Dorsolateral prefrontal cortex (tissue), 122 donors: ENCODE measurements at places on chromosomes 3 and 15.

- DNase-seq: no peak
Observed at GRCh38 chr3:146464005-146464595, 5.3 kb downstream of the PLSCR2 start.

- DNase-seq: no peak
Observed at GRCh38 chr3:155956508-155957411, 86.3 kb downstream of the GMPS start.

DNA sequence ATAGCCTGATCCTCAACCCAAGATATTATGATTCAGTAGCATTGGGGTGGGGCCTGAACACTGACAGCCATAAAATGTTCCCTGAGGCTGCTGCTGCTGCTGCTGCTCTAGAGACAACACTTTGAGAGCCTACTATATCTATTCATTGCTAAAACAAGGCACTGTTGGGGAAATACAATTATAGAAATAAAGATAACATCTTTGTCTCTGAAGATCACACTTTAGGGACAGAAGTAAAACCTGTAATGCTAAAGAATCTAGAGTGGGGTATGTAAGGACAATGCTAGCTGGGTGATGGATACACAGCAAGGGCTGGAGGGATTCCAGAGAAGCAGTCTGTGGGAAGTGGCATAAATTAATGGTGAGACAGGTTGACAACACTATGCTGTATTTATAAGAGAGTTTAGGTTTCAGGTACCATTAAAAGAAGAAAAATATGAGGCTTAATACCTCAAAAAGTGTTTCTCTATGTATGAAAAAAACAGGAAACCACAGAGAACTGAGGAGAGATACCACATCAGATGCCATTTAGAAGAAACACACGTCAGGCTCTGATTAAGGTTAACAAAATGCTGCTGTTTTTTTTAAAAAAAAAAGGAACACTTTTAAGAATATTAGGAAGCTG, 115.9 kb downstream of the CBLB start:
- DNase-seq: no peak

DNA sequence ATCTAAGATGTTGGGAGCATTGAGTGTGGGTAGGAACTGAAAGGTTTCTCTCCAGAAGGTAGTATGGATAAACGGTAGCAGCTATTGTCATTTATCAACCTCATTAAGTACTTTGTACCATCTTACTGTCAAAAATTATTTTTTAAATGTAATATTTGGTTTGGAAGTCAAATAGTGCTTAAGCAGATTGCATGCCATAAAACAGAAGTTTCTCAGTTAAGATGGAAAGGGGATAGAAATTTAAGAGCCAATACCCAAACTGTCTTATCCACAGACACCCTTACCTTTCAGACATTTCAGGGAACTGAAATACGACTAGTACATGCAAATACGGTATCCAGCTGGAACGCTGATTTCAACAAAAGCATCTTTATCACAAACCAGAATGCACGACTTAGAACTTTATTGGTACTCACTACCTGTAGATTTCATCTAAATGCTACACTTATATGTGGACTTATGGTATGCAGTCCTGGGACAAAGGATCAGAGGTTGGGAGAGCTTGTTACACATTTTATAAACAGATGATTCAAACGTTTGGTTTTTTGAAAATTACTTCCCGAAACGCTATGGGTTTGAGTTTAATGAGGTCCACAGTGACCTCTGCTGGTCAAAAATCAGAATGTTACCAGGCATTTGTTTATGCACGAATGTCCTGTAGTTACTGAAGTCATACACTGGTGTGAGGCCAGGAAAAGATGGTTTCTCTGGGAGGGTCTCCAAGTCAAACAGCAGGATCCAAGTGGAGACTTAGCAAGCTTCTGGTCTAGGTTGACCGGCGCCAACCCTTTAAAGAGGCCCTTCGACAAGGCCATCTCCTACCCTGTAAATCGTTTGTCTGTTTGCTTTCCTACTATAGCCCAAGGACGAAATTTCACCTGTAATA, 45.7 kb upstream of the DUT start:
- no peak for DNase-seq

DNA sequence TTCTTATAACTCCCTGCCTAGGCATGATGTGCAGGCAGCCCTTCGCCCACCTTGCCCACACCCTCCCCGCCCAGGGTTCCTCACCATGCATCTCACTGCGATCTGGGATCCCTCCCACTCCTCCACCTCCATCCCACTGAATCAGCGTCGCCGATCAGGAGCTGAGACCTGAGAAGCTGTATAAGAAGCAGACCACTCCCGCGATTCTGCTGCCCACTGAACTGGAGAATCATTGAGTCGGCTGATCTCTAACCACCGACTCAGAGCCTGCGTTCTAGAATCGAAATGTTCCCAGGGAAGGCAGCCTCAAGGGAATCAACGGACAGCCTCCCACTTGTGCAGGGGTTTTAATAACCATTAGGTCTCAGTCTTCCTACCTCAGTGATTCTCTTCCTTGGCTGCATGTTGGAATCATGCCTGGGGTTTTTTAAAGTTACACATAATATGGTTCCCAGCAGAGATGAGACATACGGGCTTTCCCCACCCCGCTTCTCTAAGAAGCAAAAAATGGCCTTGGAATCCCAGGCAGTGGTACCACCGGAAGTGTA, 60.2 kb downstream of the TMEM44 start:
- DNase-seq: no peak

DNA sequence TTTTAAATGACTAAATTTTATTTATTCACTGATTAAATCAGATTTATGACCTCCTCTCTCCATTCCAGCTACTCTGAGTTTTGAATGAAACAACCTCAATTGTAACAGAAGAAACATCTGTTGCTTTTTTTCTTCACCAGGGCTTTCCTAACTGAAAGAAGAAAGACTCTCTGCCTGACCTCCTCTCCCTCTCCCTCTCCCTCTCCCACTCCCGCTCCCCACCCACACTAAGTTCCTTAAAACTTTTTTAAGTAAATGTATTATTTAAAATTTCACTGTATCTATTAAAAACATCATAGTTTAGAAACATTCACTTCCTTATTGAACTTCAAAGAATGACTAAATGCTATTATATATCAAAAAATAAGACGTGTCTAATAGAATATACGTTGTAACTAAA, 122.0 kb downstream of the TFDP2 start:
- DNase-seq: no peak

GRCh38 chr3:195153130-195153529, 117.8 kb downstream of the XXYLT1 start:
- no peak for DNase-seq

DNA sequence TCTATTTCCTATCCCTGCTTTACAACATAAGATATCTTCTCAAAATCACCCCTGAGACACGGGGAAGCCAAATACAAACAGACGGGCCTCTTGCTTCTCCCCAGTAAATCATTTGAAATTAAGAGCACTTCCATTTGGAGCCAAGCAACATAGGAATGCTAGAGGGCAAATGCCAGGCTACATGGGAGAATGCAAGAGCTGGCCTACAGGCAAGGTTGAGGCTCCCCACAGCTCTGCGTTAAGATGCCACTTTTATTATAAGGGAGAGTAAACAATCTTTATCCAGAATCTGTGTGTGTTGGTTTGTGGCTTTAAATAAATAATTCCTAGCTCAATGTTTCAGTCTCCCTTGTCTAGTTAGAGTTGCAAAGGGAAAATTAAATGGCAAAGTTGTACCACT, 305.1 kb upstream of the KCNH8 start:
- DNase-seq: no peak

GRCh38 chr3:8659242-8659641, 14.6 kb upstream of the SSUH2 start:
- no peak for DNase-seq

- DNase-seq: no peak
Observed at GRCh38 chr3:67783281-67784250, 129.2 kb upstream of the SUCLG2 start.

GRCh38 chr3:156787926-156788663, 38.1 kb upstream of the LEKR1 start:
- DNase-seq: no peak

GRCh38 chr3:161475206-161475605, 21.4 kb upstream of the OTOL1 start:
- no peak for DNase-seq

DNA sequence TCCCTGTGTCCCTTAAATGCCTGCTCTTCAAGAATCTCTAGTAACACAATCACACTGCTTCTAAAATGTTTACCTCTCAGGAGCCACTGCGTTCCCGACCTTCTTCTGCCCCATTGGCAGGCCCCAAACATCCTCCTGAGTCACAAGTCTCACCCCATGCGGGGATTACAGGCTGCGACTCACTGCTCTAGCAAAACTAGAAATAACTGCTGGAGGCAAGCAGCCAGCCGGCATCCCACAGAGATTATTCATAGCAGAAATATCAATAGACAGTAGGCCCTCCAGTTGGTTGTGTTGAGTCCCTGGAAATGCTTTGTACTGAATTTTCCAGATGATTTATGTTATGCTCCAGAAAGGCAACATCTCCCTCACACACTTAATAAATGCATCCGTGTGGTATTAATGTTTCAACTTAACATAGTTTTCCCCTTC, 64.8 kb downstream of the RFTN1 start:
- DNase-seq: no peak

- no peak for DNase-seq
Observed at GRCh38 chr15:73030122-73030679, 22.1 kb upstream of the NEO1 start.

DNA sequence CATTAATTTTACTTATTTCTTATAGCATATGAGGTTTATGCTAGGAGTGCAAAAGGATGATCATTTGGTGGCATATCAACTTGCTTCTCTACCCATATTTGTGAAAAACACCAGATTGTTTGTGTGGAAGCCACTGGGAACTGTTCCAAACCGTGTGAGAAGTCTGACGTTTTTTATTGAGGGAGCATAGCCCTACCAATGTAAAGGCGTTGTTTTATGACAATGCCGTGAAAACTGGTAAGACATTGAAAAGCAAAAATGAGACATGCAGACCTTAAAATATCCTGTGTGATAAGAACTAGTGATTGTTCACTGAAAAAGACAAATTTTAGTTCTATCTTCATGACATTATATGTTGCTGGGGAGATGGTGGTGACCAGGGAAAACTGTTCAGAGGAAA, 87.8 kb downstream of the CHL1 start:
- DNase-seq: no peak

DNA sequence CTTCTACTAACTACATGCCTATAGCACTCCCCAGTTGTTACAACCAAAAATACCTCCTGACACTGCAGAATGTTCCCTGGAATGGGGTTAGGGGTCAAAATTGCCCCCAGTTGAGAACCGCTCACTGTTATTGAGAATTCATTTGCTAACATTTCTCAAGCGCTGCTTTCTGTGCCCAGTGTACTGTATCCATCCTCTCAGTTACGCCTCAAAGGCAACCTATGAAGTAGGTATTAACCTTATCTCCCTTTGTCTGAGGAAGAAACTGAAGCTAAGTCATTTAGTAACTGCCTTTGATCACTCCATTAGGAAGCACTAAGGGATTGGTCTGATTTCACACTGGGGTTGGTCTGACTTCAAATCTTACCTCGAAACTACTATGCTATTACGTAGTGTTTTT, 70.1 kb downstream of the CADPS start:
- DNase-seq: no peak

DNA sequence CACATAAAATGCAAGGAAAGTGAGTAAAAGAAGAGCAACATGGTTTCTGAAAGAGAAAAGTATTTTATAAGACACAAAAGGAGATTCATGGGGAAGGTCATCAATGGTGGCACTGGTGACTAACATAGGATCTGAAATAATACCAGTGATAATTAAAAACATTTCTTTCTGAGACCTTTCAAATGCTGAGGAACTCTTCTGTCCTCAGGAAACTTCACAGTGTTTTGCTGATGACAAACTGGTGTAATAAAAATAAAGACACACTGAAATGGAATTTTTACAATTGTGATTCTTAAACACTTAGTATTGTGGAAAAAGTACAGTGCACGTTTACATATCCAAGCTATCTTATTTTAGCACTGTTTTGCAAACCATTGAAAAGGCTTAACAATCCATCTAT, 80.4 kb upstream of the ZBTB20 start:
- DNase-seq: no peak

- no peak for DNase-seq
Observed at GRCh38 chr3:42440924-42441323, 30.5 kb upstream of the LYZL4 start.

DNA sequence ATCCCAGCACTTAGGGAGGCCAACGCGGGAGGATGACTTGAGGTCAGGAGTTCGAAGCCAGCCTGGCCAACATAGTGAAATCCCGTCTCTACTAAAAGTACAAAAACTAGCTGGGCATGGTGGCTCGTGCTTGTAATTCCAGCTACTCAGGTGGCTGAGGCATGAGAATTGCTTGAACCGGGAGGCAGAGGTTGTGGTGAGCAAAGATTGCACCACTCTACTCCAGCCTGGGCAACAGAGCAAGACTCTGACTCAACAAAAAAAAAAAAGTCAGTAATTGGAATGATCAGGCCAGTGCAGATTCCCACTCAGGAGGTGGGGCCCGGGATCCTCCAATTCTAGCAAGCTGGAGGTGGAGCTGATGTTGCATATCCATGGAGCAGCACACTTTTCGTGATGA, 5.6 kb downstream of the CFAP92 start:
- DNase-seq: no peak
